ENCODE measurements at places on chromosomes 7 and 10. TPM values are rescaled to one million over a fixed set of nuclear protein-coding genes. Genes with fewer than 3 reads are reported as not detected.

Gene GRM8
- total RNA-seq, result not detected

Gene DNAJB6
- 150 TPM for total RNA-seq

Gene MYH16
- total RNA-seq, result 0.16 TPM

Gene NEBL
- 4.7 TPM for total RNA-seq

Gene PPP1R3C
- total RNA-seq, result 0.57 TPM

Gene KIAA1549
- 1.1 TPM for total RNA-seq

Gene ELAPOR2
- total RNA-seq, result 33.4 TPM

Gene PRKG1
- 10.1 TPM for total RNA-seq
